Kidney capillary endothelial cell (primary cell): ENCODE measurements at places on chromosomes 16 and 17.
A peak's percentile ranks its signal among the peaks of the same experiment; 100 is the strongest.

DNA sequence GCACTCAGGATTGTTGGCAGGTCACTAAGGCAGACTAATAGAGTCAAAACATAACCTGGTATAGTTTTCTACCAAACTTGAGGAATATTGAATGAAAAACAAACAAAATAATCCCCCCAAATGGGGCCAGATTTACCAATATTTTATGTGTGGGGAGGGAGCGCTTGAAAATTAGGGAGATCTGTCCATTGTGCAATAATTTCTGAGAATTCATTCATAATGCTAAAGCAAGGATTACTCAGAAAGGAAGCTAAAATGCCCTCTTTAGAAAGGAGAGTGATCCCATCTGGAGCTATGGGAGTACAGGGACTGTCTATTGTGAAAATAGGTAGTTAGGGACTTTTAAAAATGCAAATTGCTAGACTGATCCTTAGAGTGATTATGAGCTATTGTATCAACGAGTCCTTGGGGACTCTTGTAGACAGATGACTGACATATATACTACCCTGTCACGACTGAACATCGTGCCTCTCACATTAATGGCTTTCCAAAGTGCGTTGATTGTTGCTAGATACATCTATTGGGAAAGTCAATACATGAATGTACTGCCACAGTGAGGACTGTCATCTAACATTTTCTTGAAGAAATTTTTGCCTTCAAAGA lies 193.6 kb downstream of the AATF start:
- DNase-seq, result no peak

- no peak for DNase-seq
Observed at GRCh38 chr17:49496867-49497147, 1.7 kb downstream of the NGFR start.

- DNase-seq, result peak; percentile 10
Observed at GRCh38 chr16:35252356-35252936, 1793.0 kb downstream of the TP53TG3F start.

DNA sequence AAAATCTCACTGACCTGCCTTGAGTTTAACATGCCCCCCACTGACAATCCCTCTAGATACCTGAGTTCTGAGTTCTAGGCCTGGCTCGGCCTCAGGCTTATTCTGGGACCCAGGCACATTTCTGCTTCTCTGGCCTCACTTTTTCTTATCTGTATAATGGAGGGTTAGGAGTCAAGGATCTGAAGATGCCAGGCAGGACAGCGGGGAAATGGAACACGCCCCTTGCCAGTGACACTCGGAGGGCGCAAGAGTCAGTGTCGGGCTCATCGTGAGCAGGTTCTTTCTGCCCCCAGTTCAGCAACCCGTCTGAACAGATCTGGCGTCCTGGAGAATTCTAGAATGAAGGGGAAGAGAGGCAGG lies 567 bp upstream of the MT3 start:
- DNase-seq, result no peak

DNA sequence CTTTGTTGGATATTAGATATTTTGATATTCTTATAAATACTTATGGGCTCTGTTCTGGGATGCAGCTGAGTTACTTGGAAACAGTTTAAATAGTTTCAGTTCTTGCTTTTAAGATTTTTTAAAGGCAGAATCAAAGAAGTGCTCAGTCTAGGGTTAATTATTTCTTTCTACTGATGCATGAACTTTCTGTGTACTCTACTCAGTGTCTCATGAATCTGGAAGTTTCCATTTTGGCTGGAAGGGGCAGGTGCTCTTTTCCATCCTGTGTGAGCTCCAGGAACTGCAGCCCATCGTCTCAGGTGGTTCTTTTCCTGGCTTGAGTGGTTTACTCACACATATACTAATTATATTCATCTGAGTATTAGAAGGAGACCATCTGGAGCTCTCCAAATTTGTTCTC lies 61.1 kb upstream of the CPHXL start:
- DNase-seq, result no peak

DNA sequence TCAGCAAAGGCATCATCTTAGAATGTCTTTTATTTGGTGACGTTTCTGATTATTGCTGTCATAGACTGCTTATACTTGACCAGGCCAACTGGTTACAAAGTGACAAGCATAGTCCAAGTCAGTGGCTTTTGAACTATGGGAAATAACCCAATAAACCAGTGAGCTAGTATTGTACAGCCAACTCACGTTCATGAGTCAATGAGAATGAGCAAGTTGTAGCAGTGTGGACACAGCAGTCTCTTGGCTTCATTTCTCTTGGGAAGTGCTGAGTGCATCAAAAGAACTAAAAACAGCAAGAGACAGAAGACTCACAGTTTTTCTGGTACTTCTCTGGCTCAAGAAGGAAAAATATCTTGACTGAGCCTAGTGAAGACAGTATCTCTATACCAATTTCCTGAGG lies 36.9 kb upstream of the CRISPLD2 start:
- DNase-seq, result no peak

GRCh38 chr17:28369684-28370034 lies 448 bp downstream of the VTN start:
- no peak for DNase-seq

GRCh38 chr16:2471016-2471652 lies at the start of gene NTN3:
TSS of gene NTN3 (plus strand) at chr16:2471297. CDS start at chr16:2471702, 405 bp downstream.
- no peak for DNase-seq

GRCh38 chr16:70544548-70544947 lies 20.9 kb downstream of the SF3B3 start:
- no peak for DNase-seq

GRCh38 chr16:85507342-85507741 lies 105.8 kb upstream of the GSE1 start:
- DNase-seq, result no peak

DNA sequence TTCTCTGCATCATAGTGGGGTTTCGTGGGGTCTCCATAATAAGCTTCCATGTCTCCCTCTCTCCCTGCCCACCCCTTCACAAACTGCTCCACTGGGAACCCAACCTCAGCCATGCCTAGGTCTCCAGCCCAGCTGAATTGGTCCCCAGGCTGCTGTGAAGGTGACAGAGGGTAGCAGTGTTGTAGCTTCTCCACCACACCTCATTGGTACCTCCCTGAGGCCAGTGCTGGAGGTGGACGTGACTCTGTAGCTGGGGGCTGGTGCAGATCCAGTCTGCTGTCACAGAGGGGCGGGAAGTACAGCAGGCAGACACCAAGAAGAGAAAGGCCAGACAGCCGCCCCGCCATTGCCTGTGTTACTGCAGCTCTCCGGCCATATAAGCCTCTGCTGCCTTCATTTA lies 82.1 kb downstream of the OR1D5 start:
- DNase-seq, result no peak

DNA sequence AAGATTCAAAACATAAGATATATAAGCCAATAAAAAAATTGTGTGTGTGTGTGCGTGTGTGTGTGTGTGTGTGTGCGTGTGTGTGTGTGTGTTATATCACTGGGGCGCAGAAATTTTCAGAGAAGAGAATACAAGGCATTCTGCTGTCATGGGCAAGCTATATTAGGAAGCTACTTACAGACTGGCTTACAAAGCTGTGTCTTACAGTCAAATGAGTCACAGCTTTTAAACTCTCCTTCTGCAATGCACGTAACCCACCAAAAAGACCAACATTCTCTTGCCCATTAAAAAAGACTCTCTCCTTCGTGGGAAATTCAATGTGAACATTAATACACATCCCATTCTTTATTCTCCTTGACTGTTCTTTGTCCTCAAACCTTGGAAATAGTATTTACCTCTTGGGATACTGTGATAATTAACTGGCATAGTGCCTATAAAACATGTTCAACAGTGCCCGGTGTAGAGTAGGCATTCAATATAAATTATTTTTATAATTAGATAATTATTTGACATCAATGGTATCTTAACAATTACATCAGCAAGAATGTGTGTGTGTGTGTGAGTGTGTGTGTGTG lies 860.4 kb upstream of the SOX9 start:
- DNase-seq, result no peak

GRCh38 chr16:67749436-67750078 lies 30.4 kb upstream of the GFOD2 start:
- DNase-seq, result no peak

DNA sequence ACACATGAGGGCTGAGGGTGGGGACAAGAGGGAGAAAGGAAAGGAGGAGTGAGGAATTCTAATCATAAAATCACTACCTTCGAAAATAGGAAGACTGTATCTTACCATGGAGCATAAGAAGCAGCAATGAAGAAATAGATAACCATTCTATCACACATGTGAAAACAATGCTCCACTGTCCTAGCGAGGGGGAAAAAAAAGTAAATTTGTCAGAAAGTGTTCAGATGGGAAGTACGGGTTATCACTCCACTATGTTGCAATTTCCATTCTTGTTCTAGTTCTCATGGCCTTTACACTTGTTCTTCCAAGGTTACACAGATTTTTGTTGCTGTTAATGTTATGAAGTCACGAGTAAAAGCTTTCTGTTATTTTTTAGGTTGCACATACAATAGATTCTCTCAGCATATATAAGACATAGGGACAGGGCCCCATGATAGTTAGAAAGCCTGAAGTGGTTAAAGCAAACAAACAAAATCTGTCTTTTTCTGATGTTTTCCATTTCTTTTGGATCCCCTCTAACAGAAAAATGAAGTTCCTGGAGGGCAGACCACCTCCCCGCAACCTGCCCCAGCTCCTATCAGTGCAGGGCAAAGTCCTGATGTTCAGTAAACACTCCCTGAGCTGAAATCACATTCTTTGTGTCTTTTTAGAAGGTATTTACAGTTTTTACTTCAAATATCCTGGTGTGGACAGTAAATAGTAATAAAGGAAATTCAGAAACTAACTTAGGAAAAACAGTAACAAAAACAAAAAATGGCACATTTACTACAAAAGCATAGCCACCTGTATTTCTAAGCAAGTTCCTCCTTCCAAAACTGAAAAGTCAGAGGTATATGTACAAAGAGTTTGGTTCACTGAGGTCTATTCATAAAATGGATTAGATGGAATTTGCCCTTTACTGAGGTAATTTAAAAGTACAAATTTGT lies 13.7 kb downstream of the MMD start:
- DNase-seq, result no peak

DNA sequence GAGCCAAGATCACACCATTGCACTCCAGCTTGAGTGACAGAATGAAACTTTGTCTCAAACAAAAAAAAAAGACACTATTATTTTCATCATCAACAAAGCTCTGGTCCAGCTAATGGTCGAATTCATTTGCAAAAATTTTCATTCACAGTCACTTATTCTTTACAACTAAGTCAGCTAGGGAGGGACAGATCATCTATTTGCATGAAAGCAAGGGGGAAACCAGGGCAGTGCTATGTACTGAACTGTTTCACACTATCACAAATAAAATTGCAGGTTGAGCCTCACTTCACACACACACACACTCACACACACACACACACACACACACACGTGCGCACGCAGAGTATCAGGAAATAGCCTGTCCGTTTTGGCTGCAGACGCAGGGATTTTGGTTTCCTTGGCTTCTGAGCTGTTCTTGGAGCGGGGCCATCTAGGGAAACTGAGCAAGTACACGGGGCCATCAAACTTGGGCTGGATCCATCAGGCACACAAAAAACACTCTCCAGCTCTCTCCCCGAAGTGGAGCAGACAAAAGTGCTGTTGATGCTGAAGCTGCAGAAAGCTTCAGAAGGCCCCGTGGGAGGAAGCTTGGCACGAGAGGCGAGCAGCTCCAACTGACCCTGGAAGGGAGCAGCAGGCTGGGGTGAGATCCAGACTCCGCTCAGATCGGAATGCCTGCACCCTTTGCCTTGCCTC lies 44.3 kb upstream of the HELZ start:
- DNase-seq, result peak; percentile 18

GRCh38 chr17:17221329-17221728 lies 15.2 kb upstream of the PLD6 start:
- DNase-seq, result no peak

DNA sequence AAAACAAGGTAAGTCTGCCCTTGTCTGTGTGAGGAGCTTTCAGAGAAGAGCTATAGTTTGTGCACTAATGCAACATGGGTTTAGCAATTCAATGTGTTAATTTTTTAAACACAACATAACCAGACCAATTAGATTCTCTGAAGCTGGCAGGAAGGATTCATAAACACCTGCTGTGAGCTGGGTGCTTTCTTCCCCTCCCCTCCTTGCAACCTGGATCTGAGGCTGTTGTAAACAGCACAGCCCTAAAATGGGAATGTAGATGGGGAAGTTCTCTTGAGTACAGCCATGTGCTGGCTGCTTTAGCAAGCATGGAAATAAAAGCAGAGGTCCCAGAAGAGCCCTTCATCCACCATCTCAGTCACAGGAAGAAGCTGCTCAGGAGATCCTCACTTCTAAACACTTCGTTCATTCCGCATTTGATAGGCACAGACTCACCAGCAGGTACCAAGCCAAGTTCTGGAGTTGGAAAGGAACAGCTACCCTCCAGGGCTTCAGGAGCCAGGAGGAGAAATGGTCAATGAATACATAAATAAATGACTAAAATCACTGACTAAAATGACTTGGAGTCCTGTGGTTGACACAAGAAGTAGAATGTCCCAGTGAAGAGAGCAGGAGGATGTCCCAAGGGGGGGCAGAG lies 21.7 kb downstream of the AXIN2 start:
- no peak for DNase-seq

- DNase-seq, result no peak
Observed at GRCh38 chr16:70678121-70678897, 7.5 kb downstream of the MTSS2 start.

DNA sequence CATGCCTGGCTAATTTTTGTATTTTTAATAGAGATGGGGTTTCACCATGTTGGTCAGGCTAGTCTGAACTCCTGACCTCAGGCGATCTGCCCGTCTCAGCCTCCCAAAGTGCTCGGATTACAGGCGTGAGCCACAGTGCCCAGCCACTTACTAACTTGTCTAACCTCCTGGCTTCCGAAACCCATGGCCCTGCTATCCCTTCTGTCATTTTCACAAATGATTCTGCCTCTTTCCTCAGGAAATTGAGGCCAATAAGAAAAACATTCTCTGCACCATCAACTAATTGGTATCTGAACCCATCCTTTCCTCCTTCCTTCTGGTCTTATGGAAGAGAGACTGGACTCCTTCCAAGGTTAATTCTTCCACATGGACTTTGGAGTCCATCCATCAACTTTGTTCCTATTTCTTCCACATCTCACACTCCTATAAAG lies 27.9 kb upstream of the TNRC6A start:
- no peak for DNase-seq

- no peak for DNase-seq
Observed at GRCh38 chr17:57915544-57915943, 39.7 kb downstream of the CUEDC1 start.

DNA sequence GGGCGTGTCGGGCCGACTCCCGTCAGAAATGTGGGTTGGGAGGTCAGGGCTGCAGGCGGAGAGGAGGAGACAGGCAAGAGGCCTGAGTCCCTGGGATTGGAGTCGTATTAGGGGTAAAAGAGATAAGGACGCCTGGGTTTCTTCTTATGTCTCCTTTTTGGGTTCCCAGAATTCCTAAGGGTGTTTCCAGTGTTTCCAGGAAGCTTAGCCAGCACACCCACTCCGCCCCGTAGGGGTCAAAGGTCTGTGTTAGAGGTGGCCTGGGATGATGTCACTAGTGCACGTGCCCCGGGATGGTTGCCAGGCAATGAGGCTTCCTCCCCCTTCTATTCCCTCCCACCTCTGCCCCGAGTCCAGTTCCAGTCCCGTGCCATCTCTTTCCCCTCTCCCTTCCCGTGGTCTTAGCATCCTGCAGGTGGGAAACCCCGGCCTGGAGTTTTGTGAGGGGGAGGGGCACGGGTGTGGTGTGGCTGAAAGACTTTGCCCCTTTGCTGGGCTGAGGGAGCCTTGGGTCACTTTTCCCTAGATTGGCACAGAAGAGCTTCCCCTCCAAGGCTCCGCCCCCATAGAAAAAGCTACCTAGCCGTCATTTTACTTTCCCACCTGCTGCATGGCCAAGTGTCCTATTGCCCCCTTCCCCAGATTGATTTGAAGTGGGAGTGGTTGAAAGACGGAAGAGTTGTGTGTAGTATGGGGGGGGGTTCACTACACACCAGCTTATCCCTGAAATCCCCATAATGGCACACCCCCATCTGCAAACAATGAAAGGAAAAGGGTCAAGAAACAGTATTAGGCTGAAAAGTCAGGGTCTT lies 2.8 kb downstream of the KDM6B start:
- DNase-seq, result peak; percentile 96
